ENCODE measurements at places on chromosomes 12 and 14.

DNA sequence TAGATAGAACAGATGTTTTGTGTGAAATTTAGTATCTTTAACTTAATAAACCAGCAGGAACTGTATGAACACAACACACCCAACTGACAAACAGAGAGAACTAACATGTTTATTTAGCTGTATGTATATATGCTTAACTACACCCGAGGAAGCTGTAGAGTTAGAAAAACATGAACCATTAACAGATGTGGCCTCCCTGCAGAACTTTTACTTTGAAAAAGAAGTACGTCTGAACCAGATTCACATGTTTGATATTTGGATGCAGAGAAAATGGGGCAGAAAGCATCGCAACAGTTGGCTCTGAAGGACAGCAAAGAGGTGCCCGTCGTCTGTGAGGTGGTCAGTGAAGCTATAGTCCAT lies at the start of gene REP15:
Gene REP15 (plus strand): TSS at position 155 of the 360 bp plus-strand sequence. CDS start 116 bp downstream, at position 271.
- no peaks in the 10 kb centered on the region for H3K27me3 ChIP-seq
- H3K4me3 ChIP-seq = no peak within 1 kb of the TSS
- H3K4me1 ChIP-seq = no peaks in the 10 kb centered on the region
- no peak for DNase-seq

- H3K4me1 ChIP-seq = no peaks in the 10 kb centered on the region
- no peaks in the 10 kb centered on the region for H3K27me3 ChIP-seq
- H3K4me3 ChIP-seq = no peak overlapping the region
- DNase-seq = no peak
Measured at GRCh38 chr14:74207943-74208342, 31.3 kb upstream of the VSX2 start.

GRCh38 chr12:123916729-123917128 lies 55.9 kb downstream of the CCDC92 start:
- no peak for DNase-seq
- H3K27me3 ChIP-seq = no peaks in the 10 kb centered on the region
- no peaks in the 10 kb centered on the region for H3K4me1 ChIP-seq
- H3K4me3 ChIP-seq = no peak overlapping the region

DNA sequence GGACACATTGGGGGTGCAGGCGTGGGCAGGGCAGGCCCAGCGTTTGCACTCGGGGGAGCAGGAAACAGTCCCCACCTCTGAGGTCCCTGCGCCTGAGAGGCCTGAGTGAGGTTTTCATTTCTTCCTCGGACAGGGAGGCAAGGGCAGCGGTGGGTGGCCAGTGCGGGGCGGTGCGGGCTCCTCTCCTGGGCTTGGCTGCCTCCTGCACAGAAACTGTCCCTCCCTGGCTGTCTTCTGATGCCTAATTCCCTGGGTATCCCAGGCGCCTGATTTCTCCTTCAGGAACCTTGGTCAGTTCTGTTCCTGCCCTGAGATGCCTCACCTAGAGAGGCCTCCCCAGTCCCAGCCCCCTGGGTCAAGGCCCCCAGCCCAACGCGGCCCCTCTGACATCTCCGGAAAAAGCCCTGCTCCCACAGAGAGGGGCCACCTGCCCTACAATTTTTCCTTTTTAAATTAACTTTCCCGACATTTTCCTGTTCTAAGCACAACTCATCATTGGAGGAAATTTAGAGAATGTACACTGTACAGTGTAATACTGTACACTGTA lies 260.3 kb downstream of the ADGRD1 start:
- H3K4me3 ChIP-seq = no peak overlapping the region
- H3K36me3 ChIP-seq = no peaks in the 10 kb centered on the region
- no peak for DNase-seq
- H3K27me3 ChIP-seq = no peaks in the 10 kb centered on the region
- no peaks in the 10 kb centered on the region for H3K4me1 ChIP-seq
- no peak overlapping the region for H3K27ac ChIP-seq

DNA sequence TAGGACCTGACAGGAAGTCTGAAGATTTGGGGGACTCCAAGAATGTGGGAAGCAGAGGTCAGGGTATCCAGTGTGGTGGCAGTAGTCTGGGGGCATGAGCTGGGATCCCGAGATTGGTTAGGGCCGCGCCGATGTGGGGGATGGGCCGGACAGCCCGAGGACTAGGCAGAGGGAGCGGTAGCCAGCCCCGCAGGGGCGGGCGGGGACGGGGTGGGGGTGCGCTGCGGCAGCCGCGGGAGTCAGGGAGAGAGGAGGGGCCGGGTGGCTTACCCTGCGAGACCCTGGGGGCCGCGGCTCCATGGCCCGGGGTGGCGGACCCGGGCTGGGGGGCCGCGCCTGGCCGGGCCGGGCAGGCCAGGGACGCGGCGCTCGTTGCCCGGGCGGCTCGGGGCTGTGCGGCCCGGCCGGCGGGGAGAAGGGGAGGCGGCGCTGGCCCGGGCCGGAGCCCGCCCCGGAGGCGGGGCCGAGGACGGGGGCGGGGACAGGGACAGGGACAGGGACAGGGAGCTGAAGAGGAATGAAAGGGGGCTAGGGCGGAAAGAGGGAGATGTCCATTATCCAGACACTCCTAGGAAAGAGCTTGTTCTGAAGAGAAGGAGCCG lies 5.6 kb downstream of the ZNF385A start:
- no peaks in the 10 kb centered on the region for H3K36me3 ChIP-seq
- DNase-seq = no peak
- H3K27me3 ChIP-seq = no peaks in the 10 kb centered on the region
- peak overlapping the region; percentile 93 for H3K27ac ChIP-seq
- H3K4me3 ChIP-seq = peak overlapping the region; percentile 48
- peaks cover 65% of the 10 kb centered on the region for H3K4me1 ChIP-seq

- no peak overlapping the region for H3K4me3 ChIP-seq
- peak overlapping the region; percentile 63 for H3K27ac ChIP-seq
- no peak for DNase-seq
- H3K4me1 ChIP-seq = peaks cover 22% of the 10 kb centered on the region
Measured at GRCh38 chr12:92560713-92561542, 141.9 kb upstream of the PLEKHG7 start.

GRCh38 chr12:131112700-131113290 lies 159.1 kb downstream of the ADGRD1 start:
- no peak overlapping the region for H3K4me3 ChIP-seq
- no peaks in the 10 kb centered on the region for H3K27me3 ChIP-seq
- peaks cover 31% of the 10 kb centered on the region for H3K4me1 ChIP-seq
- H3K27ac ChIP-seq = peak overlapping the region; percentile 80

GRCh38 chr12:130394906-130395305 lies 57.2 kb downstream of the PIWIL1 start:
- H3K4me1 ChIP-seq = no peaks in the 10 kb centered on the region
- H3K27me3 ChIP-seq = no peaks in the 10 kb centered on the region
- no peaks in the 10 kb centered on the region for H3K36me3 ChIP-seq
- no peak for DNase-seq
- no peak overlapping the region for H3K4me3 ChIP-seq

DNA sequence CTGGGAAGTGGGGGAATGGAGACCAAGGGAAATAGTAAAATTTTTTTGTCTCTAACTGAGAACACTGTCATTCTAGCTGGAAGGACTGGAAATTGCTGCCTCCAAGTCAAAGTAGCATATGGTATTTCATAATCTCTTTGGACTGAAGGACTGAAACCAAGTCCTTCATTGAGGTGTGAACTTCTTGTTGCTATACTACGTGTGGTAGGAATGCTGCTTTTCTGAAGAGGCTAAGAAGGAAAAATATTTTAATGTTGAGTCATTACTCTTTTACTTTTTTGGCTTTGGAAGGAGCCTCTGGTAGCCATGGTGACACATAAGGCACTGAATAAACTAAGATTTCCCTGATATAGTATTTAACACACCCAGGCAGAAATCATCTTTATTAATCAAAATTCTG lies 465.4 kb downstream of the NPAS3 start:
- no peaks in the 10 kb centered on the region for H3K36me3 ChIP-seq
- no peaks in the 10 kb centered on the region for H3K27me3 ChIP-seq
- H3K27ac ChIP-seq = no peak overlapping the region
- H3K4me1 ChIP-seq = no peaks in the 10 kb centered on the region
- H3K4me3 ChIP-seq = no peak overlapping the region

DNA sequence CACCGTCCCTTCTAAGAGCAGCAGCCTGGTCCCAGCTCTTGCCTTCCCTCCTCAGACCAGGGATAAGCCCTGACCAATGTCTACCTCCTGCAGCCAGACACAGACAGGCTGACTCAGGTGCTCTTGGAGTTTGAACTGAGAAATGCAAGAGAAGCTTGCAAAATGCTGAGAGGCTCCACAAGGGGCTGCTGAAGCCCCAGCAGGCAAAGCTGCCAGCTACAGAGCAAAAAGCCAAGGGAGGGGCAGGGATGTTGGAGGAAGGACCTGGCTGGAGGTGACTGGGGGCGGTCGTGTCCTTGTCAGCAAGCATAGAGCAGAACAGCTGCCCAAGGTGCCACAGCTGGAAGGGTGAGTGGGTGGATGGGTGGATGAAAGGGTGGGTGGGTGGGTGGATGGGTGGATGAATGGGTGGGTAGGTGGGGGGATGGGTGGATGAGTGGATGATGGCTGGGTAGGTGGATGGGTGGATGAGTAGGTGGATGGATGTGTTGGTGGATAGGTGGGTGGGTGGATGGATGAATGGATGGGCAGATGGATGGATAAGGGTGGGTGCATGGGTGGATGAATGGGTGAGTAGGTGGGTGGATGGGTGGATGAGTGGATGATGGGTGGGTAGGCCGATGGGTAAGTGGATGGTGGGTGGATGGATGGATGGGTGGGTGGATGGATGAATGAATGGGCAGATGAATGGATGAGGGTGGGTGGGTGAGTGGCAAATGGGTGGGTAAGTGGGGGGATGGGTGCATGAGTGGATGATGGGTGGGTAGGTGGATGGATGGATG lies 4.0 kb upstream of the INF2 start:
- H3K4me1 ChIP-seq = peaks cover 58% of the 10 kb centered on the region
- H3K27me3 ChIP-seq = no peaks in the 10 kb centered on the region
- DNase-seq = no peak
- H3K4me3 ChIP-seq = no peak overlapping the region

DNA sequence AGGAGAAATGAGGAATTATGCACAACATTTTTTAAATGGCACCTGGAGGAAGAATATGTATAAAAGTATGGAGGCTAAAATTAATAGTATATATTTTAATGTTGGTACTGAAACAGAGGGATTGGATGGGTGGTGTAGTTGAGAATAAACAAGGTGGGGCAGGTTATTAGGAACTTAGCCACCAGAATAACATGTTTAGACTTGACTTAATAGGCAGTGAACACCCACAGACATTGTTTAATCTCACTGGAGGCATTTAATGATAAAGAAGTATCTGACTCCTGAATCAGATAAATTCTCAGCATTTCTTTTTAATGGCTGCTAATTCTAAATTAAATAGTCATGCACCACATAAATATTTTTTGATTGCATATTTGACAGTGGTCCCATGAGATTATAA lies 139.7 kb downstream of the CNTN1 start:
- no peaks in the 10 kb centered on the region for H3K4me1 ChIP-seq
- no peak for DNase-seq
- no peaks in the 10 kb centered on the region for H3K27me3 ChIP-seq
- no peaks in the 10 kb centered on the region for H3K36me3 ChIP-seq
- no peak overlapping the region for H3K4me3 ChIP-seq

GRCh38 chr12:31005256-31005943 lies 68.3 kb upstream of the DDX11 start:
- DNase-seq = no peak
- no peak overlapping the region for H3K27ac ChIP-seq
- no peaks in the 10 kb centered on the region for H3K36me3 ChIP-seq
- H3K27me3 ChIP-seq = no peaks in the 10 kb centered on the region

GRCh38 chr12:23954332-23954731 lies 4.9 kb upstream of the SOX5 start:
- no peak for DNase-seq
- no peaks in the 10 kb centered on the region for H3K27me3 ChIP-seq
- H3K27ac ChIP-seq = no peak overlapping the region
- peaks cover 16% of the 10 kb centered on the region for H3K4me1 ChIP-seq

DNA sequence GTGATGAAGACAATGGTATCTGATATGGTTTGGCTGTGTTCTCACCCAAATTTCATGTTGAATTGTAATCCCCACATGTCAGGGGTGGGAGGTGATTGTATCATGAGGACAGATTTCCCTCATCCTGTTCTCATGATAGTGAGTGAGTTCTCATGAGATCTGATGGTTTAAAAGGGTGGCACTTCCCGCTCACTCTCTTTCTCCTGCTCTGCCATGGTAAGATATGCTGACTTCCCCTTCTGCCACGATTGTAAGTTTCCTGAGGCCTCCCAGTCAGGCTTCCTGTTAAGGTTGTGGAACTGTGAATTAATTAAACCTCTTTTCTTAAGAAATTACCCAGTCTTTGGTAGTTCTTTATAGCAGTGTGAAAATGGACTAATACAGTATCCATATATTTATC lies 25.6 kb upstream of the PTHLH start:
- H3K36me3 ChIP-seq = no peaks in the 10 kb centered on the region
- no peak for DNase-seq
- H3K4me3 ChIP-seq = no peak overlapping the region
- H3K4me1 ChIP-seq = peaks cover 7% of the 10 kb centered on the region
- H3K27ac ChIP-seq = no peak overlapping the region

DNA sequence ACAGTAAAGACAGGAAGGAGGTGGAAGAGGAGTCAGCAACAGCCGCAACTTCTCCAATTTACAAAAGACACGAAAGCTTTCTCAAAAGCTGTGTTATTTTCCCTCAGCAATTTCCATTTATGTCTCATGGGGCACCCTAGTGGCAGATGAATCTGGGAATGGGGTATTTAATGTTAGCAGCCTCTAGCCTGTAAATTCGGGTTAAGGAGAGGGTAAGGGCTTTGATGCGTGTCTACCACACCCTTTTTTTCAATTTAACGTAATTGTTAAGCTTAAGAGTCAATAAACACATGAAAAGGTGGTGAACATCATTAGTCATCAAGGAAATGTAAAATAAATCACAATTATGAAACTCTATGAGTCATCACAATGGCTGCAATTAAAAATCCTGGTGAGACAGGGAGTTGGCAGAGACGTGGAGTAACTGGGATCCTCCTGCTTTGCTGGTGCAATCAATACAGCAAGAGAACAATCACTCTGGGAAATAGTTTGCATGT lies 986.4 kb downstream of the AACS start:
- H3K36me3 ChIP-seq = no peaks in the 10 kb centered on the region
- H3K27me3 ChIP-seq = no peaks in the 10 kb centered on the region
- H3K27ac ChIP-seq = no peak overlapping the region
- no peak overlapping the region for H3K4me3 ChIP-seq

- no peaks in the 10 kb centered on the region for H3K4me1 ChIP-seq
- no peak overlapping the region for H3K27ac ChIP-seq
- DNase-seq = no peak
Measured at GRCh38 chr12:20268121-20268732, 100.1 kb upstream of the PDE3A start.

DNA sequence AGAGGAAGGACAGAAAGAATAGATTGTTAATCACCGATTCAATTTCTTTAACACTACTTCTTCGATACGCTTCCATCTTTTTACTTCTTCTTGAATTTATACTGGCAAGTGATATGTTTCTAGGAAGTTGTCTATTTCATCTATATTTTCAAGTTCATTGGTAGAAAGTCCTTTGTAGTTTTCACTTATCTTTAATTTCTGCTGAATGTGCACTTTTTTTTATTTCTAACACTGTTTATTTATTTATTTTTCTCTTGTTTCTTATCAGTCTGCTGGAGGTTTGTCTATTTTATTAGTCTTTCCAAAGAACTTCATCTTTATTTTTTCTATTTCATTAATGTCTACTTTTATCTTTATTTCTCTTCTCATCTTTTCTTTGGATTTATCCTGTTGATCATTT lies 63.6 kb downstream of the SIX1 start:
- H3K27me3 ChIP-seq = no peaks in the 10 kb centered on the region
- H3K4me1 ChIP-seq = no peaks in the 10 kb centered on the region
- H3K36me3 ChIP-seq = no peaks in the 10 kb centered on the region
- no peak overlapping the region for H3K4me3 ChIP-seq
- no peak for DNase-seq
